ENCODE measurements at places on chromosomes 2 and 18.
A peak's percentile ranks its signal among the peaks of the same experiment; 100 is the strongest.

DNA sequence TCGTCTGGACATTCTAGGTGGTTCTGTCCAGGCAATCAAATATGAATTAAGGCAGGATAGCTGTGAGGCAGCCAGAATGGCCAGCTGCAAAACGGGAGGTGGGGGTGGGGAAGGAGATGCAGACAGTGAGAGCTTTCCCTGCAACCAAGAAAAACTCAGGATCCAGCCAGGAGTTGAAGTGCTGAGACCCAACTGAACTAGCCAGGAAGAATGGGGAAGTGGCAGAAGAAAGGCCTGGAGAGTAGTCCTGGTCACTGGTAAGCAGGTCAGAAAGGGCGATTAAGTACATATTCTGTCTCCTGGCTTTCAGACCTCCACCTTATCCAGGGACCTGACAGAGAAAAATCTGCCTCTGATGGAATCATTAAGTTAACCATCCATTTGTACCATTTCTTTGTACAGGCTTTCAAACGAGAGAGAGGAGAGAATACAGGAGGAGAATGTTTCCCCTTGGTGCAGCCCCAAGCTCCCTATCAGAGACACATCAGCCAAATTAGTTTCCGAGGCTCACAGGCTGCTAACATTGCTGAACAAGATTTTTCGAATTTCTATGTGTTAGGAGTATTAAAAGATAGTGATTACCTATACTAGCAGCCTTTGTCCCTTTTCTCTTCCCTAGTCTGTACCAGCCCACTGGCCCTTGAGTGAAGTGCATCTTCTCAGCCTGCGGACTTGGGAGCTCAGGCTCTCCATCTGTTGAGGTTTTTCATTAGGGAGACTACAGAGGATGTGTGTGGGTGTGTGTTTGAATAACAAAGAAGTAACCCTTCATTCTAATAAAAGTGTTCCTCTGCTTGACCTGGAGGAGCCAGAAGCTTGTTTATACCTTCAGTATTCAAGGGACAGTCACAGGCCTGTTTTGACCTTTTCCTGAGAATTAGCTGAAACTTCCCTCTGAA, 12.5 kb upstream of the HOXD1 start:
- no peak for DNase-seq

DNA sequence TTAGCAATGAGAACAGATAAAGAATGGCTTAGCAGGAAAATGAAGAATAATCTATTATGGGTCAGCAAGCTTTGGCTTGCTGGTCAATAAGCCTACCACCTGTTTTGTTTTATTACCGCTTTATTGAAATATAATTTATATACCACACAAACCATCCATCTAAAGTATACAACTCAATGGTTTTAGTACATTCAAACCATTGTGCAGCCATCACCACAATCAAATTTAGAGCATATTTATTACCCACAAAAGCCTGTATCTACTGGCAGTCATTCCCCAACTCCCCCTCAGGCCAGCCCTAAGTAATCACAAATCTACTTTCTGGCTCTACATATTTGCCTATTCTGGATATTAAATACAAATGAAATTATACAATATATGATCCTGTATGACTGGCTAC, 17.2 kb downstream of the PPP3R1 start:
- DNase-seq, result no peak

GRCh38 chr2:124666976-124667375, 641.9 kb downstream of the CNTNAP5 start:
- no peak for DNase-seq

GRCh38 chr2:218727502-218728165, 17.0 kb downstream of the TTLL4 start:
- DNase-seq, result peak; percentile 38

DNA sequence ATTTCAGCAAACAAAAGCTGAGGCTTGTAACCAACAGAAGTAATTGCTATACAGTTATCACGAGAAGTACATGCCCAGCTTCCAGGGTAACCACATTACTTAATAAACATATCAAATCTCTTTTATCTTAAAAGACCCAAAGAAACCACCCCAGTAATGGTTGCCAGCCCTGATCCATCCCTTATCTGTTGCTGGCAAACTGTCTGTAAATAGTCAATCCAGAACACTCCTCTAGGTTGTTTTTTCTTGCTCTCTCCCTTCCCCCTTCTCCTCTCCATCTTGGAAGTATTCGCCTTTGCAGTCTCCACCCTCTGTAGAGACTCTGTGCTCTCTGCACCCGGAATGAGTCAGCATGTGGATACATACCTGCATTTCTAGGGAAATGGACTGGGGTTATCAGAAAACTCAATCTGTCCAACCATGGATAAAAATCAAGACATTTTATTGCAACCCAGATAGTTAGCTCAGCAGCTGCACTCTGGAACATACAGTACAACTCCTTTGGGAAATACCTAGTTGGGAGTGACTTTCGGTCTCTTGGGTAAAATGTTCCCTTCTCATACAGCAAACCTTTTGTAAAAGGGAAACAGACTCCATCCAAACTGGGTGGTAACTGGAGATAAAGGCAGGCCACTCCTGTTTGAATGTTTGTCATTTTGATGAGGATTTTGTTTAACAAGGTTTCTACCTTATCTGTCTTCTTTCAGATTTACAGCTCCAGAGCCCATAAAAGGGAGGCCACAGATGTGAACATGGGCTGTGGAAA, 123.5 kb upstream of the FOSL2 start:
- no peak for DNase-seq
